ENCODE measurements at places on chromosomes 5 and 9.

DNA sequence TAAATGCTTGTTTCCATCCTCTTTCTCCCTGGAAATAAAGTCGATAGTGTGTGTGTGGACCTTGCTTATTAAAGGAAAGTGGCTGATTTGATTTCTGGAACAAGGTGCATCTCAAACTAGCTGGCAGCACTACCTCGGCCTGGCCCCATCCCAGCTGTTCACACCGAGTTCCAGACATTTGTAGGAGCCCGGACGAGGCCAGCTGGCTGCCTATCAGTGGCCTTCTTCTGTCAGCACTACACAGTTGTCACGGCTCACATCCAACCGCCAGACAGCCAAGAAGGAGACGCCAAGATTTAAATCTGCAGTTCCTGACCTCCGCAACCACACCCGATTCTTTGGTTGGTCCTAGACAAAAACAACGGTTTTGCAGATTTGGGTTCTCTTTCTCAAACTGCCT lies 63.6 kb downstream of the PALM2AKAP2 start:
- DNase-seq: no peak

DNA sequence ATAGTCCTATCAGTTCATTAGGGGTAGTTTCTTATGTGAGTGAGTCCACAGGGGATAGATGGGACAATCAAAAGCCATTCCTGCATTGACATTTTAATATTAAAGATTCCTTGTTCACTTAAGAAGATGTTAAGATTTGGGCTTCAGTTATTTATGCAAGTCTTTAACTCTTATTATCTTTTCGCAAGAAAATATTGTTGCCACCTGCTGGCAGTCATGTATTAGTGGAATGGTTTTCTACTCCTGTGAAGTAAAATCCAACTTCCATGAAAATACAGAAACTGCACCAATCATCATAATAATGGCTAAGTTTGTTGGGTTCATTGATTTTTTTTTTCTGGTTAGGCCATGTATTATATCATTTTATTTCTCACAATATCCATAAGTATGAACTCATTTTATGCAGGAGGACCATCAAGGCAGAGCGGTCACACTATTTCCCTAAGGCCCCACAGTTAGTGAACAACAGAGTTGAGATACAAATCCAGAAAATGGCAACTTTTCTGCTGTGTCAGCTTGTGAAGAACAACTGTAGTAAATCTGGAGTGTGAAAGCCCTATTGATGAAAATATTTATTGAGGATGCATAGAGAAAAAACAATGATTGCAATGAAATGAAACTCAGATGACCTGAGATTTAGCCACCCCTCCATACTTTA lies 88.5 kb upstream of the TXNDC8 start:
- DNase-seq: no peak

DNA sequence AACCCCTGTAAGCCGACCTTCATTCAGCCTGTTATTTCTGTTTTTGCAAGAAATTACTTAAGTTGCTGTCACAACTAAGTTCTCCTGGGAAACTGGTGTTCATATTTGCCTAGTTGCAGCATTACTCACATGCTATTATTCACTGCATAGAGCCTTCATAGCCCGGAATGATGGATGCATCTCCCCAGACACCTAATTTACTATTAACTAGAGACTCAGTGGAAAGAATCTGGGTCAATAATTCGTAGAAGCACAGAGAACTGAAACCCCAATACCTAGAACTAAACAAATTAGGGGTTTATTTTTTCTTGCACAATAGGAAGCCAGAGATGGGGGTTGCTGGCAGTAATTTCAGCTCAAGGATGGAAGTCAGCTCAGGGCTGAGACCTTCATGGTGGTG lies 45.7 kb upstream of the FAM170A start:
- no peak for DNase-seq

GRCh38 chr9:94086486-94087345 lies 2.5 kb downstream of the PTPDC1 start:
- DNase-seq: no peak

GRCh38 chr9:107174441-107174840 lies 108.6 kb upstream of the RAD23B start:
- no peak for DNase-seq

DNA sequence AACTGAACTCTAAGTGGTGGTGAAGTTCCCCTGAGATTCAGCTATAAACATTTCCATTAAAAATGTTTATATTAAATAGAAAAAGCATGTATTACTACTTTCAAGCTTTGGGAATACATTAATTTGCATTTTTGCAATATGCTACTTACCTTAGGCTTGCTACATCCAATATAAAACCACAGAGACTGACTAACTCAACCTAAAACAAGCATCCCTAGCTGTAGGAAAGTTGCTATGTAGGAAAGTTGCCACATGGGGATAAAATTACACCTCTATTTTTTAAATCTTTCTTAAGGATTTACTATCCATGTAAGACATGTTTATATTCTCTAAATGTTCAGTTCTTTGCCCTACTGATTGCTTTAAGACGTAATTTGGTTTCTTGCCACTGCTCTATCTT lies 12.8 kb downstream of the SCAMP1 start:
- no peak for DNase-seq

- DNase-seq: no peak
Measured at GRCh38 chr9:91150998-91151717, 210.6 kb downstream of the AUH start.

All from ecto neural progenitor cell (in vitro differentiated cells).